ENCODE measurements at places on chromosomes 1 and 21.

- no peak for DNase-seq
Measured at GRCh38 chr21:22235866-22236590, 1237.8 kb downstream of the NCAM2 start.

DNA sequence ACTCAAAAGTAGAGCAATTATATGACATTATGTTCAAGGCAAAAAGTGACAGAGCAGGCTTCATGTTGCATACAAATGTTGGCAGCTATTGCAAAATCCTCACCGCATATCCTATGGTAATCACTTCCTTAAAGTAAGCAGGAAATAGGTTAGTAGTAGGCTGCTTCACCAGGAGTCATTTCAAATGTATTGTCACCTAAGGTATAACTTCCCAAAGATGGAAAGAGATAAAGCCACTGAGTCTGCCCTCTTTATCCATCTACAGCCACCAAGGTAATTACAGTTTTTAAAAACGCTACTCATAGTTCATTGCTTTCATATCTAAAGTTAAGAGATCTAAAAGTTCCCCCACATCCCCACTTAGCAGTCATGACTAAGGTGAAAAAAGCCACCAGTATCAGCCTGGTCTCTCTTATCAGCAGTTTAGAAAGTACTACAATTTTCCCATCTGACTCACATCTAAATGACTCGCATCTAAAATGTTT lies 31.6 kb upstream of the UBE2U start:
- DNase-seq: no peak

GRCh38 chr1:147478521-147478920 lies 62.8 kb upstream of the BCL9 start:
- DNase-seq: no peak

- no peak for DNase-seq
Measured at GRCh38 chr1:180631194-180631765, 542 bp upstream of the XPR1 start.

GRCh38 chr21:32332463-32332951 lies 33.9 kb downstream of the MRAP start:
- no peak for DNase-seq

- DNase-seq: no peak
Measured at GRCh38 chr1:164823486-164824279, 264.7 kb downstream of the PBX1 start.

- no peak for DNase-seq
Measured at GRCh38 chr1:154629061-154629674, 21.2 kb upstream of the ADAR start.

Data from activated gamma-delta T cell (primary cell).